ENCODE measurements at places on chromosomes 12 and 14.
A peak's percentile ranks its signal among the peaks of the same experiment; 100 is the strongest.

DNA sequence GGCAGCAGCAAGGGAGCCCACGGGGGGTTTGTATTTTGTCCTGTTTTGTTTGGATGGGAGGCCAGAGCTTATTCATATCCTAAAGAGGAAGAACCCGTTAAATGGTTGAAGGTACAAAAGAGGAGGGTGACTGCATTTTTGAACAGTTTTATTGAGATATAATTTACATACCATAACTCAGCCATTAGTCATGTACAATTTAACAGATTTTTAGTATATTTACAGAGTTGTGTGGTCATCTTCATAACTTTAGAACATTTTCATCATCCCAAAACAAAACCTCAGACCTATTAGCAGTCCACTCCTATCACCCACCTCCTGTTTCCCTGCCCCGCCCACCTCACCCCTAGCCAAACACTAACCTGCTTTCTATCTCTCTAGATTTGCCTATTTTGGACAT is 12.6 kb downstream of the NRDE2 start:
- no peak for DNase-seq

GRCh38 chr12:88185988-88186387 is 43.9 kb downstream of the TMTC3 start:
- peak; percentile 8 for DNase-seq

DNA sequence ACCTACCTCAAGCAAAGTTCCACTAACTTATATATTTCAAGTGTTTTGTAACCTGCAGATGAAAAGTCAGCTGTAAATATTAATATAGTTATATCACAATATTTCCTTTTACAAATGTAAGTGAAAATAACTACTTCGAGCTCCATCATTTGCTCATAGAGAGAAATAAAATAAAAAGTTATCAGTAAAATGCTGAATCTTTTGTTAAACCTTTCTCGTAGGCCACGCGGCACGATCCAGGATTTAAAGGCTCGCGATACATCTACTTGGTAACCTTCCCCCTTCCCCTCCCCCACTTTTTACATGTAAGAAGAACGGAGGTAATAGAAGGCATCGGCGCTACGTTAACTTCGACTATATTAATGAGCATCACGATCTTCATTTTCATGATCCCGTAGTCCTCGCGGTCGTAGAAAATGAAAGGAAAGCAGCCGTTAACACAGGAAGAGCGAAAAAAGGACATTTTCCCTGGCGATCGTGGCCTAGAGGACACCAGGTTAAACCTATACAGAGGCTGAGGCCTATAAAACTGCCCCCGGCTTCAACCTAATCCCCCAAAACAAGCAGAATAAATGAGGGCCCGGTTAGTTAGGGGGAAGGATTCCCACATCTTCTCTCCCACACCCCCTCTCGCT is 508 bp downstream of the HNRNPC start:
- DNase-seq = no peak

- no peak for DNase-seq
These were observed 198.9 kb upstream of the RGS6 start for GRCh38 chr14:71733210-71733883.

GRCh38 chr12:48184549-48184922 is 1.1 kb downstream of the CCDC184 start:
- no peak for DNase-seq

GRCh38 chr14:33529787-33530757 is 420.8 kb downstream of the EGLN3 start:
- no peak for DNase-seq

GRCh38 chr14:102821252-102821651 is 44.0 kb downstream of the TRAF3 start:
- no peak for DNase-seq

GRCh38 chr14:50039734-50040400 is 76.5 kb downstream of the VCPKMT start:
- no peak for DNase-seq

GRCh38 chr12:117098361-117099217 is 627 bp downstream of the TESC start:
- peak; percentile 59 for DNase-seq

GRCh38 chr12:27682534-27682933 is 13.7 kb upstream of the REP15 start:
- no peak for DNase-seq

- no peak for DNase-seq
These were observed 47.9 kb upstream of the DBX2 start for GRCh38 chr12:45098766-45099165.

GRCh38 chr12:116382686-116383530 is 105.4 kb upstream of the MED13L start:
- DNase-seq = no peak

DNA sequence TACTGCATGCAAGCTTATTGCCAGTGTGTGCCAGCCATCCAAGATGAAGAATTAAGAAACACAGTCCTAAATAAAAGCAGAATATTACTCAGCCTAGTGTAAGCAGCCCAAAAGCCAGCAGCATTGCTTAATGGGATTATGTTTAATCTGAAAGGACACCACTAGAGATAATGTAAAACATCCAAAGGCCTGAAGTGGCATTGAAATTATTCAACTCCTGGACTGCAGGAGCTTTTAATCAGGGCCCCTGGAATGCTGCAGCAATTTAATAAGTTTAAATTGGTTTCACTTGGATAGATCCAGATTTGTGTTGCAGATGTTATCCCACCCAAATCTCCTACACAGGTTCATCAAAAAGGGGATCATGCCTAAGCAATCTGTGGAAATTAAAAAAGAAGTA is 193.0 kb downstream of the C12orf50 start:
- DNase-seq = no peak

GRCh38 chr14:94907626-94908261 is 137.8 kb upstream of the GSC start:
- DNase-seq = no peak

GRCh38 chr12:97642911-97643310 is 180.3 kb downstream of the RMST start:
- DNase-seq = no peak

- no peak for DNase-seq
These were observed 52.8 kb downstream of the ELK3 start for GRCh38 chr12:96246926-96247505.

GRCh38 chr12:28294300-28294699 is 104.0 kb downstream of the CCDC91 start:
- no peak for DNase-seq

DNA sequence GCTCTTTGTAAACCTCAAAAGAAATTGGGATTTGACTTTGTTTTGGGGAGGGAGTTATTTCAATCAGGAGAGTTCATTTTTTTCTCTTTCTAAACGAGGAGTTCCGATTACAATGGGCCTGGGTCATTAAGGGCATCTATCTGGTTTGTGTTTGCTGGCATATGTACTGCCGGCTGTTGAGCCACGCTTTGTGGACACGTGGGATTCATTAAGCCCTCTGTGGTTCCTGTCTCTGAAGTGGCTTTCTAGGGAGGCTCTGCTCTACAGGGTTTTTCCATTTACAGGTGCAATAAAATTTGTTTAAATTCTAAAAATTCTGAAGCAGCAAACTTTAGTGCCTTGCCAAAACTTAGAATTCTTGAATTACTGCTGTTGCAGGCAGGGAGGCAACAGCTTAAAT is 57.9 kb downstream of the GNS start:
- DNase-seq = no peak

DNA sequence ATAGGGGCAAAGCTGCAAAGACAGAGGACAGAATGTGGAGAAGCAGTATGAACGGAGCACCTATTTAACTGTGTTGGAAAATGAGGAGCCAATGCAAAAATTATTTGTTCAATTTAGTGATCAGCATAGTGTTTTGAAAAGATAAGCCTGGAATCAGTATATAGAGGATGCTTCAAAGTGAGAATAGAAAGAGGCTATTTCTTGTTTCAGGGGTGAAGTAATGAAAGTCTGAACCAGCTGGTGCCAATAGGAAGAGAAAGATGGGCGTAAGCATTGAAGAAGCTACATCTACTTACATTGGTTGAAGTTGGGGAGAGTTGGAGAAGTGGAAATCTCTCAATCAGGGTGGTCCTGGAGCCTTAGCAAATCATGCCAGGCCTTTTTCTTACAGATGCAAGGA is 77.3 kb upstream of the SLC38A4 start:
- DNase-seq = no peak

DNA sequence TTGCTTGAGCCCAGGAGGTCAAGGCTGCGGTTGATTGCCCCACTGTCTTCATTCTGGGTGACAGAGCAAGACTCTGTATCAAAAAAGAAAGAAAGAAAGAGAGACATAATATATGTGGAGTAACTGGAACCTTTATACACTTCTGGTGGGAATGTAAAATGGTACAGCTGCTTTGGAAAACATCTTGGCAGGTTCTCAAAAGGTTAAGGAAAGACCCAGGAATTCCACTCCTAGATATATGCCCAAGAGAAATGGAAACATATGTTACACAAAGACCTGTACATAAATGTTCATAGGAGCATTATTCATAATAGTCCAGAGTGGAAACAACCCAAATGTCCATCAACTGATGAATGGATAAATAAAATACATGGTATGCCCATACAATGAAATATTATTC is 7.2 kb downstream of the RBMS2 start:
- DNase-seq = no peak

DNA sequence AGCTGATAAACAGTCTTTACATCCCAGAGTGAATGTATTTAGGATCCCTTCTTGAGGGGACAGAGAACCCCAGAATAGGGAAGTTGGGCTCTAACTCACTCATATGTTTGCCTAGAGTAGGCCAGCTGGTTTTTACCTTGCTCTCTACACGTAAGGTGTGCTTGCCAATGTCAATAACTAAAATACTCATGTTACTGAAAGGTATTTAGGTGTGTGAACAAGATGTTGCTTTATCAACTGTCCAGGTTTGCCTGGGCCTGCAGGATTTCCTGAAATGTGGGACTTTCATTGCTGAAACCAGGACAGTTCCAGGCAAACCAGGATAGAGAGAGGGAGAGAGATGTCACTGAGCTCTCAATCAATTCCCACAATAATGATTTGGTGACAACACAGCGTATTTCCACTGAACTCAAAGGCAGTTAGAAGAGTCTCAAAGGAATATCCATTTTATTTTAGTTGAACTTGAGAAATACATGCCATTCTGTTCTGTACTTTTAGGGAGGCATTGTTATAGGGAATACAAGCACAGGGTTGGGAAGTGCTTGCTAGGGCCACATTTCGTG is 171.7 kb downstream of the NRXN3 start:
- no peak for DNase-seq

DNA sequence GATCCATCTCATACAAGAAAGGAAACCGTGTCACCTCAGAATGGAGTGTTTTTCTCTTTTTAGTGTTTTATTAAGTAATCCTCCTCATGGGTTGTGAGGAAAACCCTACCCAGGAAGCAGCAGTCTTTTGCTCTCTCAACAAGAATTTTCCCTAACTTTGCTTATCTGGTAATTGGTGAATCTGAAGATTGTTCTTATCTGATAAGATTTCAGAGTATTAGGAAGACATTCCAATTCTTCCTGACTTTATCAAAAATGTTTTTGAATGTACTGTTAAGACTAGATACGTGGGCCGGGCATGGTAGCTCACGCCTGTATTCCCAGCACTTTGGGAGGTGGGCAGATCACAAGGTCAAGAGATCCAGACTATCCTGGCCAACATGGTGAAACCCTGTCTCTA is 86.0 kb downstream of the PHLDA1 start:
- no peak for DNase-seq

DNA sequence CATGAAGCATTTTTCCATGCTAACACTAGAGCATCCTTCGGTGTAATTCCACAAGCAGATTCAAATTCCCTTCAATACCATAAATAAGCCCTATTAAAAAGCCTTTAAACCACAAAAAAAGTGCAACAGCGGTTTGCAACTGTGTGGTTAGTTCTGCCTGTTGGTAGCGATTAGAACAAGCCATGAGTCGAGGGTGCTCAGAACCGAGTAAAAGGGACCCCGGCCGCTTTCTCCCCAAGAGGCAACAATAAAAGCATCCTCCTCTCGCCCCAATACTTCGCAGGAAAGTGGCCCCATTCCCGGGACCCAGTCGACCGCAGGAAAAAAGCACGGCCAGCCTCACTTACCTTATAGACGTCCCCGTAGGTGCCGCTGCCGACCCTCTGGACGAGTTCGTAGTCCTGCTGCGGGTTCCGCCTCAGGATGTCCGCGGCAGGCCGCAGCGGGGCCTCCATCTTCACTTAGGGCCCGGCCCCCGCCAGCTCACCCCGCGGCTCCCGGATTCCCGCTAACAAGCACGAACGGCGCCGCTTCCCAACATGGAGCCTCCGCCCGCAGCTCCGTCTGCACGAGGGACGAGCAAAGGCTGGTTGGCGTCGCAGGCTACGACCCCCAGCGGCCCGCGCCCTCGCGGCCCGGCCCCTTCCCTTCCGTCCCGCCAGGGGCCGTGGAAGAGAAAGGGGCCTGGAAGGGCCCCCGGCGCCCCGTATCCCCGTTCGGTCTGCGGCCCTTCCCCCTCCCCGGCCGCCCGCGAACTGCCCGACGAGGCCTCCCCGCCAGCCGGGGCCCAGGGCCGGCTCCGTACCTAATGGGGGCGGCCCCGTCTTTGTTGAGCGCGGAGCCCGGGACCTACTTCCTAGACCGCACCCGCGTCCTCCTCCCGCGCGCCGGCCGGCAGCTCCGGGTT is 521 bp downstream of the MAP4K5 start:
- peak; percentile 36 for DNase-seq

GRCh38 chr12:107032266-107032665 is 45.3 kb upstream of the MTERF2 start:
- DNase-seq = no peak

GRCh38 chr12:59452746-59453145 is 143.1 kb upstream of the SLC16A7 start:
- no peak for DNase-seq

GRCh38 chr12:102182635-102183034 is 15.0 kb downstream of the PMCH start:
- no peak for DNase-seq

DNA sequence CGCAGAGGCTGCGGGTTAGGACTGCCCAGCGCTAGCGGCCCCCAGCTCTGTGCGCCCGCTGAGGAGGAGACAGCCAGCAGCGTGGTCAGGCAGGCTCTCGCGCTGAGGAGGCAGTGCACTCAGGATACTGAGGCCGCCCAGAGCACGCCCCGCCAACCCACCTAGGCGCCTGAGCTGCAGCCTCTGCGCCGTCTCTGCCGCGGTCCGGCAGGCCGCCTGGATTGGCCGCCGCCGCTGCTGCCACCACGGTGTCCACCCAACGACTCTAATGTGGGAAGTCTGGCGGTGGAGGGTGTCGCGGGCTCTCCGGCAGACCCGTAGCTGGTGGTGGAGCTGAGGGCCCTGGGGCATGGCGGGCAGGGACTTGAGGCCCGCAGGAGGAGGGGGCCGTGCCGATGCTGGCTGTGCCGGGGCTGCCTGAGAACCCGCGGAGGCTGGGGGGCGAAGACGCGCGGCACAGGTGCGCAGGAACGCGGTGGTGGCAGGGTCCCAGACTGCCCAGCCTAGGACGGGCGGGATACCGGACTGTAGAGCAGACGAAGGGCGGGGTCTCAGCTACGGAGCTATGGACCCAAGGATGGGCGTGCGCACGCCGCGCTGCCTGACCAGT is 69.9 kb downstream of the ASCL4 start:
- peak; percentile 12 for DNase-seq

GRCh38 chr12:50110762-50111351 is 1.2 kb upstream of the COX14 start:
- DNase-seq = peak; percentile 40
